ENCODE measurements at places on chromosomes 7 and 10.

GRCh38 chr10:98039690-98040381, 9.4 kb upstream of the CRTAC1 start:
- DNase-seq = no peak

GRCh38 chr10:70803775-70804420, 11.8 kb upstream of the SGPL1 start:
- DNase-seq = no peak

- DNase-seq = no peak
Measured at GRCh38 chr10:4383651-4384098, 442.3 kb upstream of the AKR1E2 start.

DNA sequence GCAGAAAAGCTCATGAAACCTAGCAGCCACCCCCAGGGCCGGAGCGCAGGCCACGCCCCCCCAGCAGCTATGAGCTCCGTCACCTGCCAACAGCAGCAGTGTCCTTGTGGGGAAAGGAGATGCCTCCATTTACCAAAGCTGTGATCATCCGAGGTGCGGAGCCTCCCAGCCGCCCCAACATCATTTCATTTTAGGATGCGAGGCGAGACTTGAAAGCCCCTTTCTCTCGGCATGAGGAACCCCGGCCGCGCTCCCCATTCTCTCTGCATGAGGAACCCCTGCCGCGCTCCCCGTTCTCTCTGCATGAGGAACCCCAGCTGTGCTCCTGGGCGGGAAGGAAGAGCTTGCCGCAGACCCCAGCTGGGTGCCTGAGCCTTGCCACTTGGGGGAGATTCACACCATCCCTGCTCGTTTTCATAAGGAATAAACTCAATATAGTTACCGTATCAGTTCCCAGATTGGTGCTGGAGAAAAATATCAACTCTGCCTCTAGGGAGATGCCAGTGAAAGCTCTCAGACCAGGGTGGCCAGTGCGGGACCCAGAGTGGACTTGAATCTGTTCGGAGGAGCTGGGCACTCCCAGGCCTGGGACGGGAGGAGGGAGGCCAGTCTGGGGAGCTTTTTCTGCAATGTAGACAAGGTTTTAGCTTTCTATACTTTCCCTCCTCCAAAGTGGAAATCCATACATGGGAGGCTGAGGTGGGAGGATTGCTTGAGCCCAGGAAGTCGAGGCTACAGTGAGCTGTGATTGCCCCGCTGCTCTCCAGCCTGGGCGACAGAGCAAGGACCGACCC, 35.0 kb downstream of the JAKMIP3 start:
- no peak for DNase-seq

GRCh38 chr7:122306320-122307227, 2.0 kb upstream of the FEZF1 start:
- peak; percentile 64 for DNase-seq

DNA sequence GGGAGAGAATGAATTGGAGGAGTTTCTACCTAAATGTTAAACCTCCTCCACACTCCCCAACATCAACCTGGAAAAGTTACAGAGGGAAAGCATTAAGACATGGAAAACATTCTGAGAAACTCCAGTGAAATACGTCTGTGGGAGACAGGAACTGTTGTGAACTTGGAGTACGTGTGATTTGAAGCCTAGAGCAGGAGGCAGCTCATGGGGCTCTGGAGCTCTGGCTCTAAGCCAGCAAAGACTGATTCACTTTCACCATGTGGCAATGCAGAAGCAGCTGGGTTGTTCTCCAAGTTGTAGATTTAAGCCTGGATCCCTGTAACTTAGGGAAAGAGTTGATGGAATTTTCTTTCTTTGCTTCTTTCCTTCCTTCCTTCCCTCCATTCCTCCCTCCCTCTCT, 503.2 kb downstream of the NRG3 start:
- peak; percentile 4 for DNase-seq

- no peak for DNase-seq
Measured at GRCh38 chr10:92130622-92131274, 160.1 kb downstream of the CPEB3 start.

Measured in NCI-H524 (cell line).